ENCODE measurements at places on chromosomes 2 and 18.

- no peak for DNase-seq
- H3K4me3 ChIP-seq, result no peak overlapping the region
- H3K27me3 ChIP-seq, result peaks cover 4% of the 10 kb centered on the region
- H3K4me1 ChIP-seq, result peaks cover 1% of the 10 kb centered on the region
Observed at GRCh38 chr2:46836295-46837111, 79.1 kb downstream of the MCFD2 start.

GRCh38 chr18:35580701-35581539 lies 620 bp upstream of the GALNT1 start:
- peaks cover 8% of the 10 kb centered on the region for H3K36me3 ChIP-seq
- peak; percentile 73 for DNase-seq
- H3K27me3 ChIP-seq, result no peaks in the 10 kb centered on the region

DNA sequence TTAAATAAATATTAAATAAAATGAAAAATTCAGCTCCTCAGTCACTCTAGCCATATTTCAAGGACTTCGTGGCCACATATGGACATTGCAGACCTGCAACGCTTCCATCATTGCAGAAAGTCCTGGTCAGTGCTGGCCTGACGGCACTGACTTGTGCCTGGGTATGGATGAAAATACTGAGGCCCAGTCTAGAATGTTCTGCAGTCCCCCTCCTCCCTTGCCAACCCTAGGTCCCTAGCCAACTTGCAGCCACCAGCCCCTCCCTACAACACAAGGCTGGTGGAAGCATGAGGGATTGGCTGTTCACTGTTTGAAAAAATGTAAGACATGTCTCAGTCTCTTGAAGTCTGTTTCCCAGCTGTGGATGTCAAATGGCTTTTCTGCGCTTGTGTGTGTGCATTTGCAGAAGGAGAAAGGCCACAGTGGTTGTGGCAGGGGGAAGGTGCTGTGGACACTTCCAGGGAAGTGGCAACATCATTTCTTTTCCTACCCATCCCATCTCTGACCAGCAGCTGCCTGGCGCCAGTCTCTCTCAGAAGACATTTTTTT lies 9.9 kb downstream of the IGFBP5 start:
- H3K27me3 ChIP-seq, result peaks cover 63% of the 10 kb centered on the region
- DNase-seq, result no peak
- H3K4me1 ChIP-seq, result no peaks in the 10 kb centered on the region
- no peak overlapping the region for H3K4me3 ChIP-seq
- no peak overlapping the region for H3K27ac ChIP-seq
- H3K36me3 ChIP-seq, result no peaks in the 10 kb centered on the region

- no peak overlapping the region for H3K4me3 ChIP-seq
- H3K27me3 ChIP-seq, result no peaks in the 10 kb centered on the region
- H3K36me3 ChIP-seq, result no peaks in the 10 kb centered on the region
- DNase-seq, result no peak
- no peaks in the 10 kb centered on the region for H3K4me1 ChIP-seq
Observed at GRCh38 chr18:52815651-52816050, 475.7 kb downstream of the DCC start.

DNA sequence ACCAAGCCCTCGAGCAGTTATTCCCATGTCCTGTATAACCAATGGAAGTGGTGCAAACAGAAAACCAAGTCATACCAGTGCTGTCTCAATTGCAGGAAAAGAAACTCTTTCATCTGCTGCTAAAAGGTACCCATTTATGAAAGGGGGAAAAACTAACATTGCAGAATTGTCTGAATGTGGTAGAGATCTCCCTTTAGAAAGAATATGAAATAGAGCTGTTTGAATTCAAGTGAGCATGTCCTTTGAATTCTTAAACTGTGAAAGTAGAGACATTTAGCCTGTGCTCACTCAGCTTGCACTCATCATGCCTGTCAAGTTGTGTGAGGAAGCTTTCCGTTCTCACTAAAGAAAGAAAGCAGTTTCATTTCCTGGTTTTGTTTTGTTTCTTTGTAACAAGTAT lies 87.4 kb downstream of the EML4 start:
- peaks cover 51% of the 10 kb centered on the region for H3K36me3 ChIP-seq
- peaks cover 45% of the 10 kb centered on the region for H3K4me1 ChIP-seq

- H3K27me3 ChIP-seq, result no peaks in the 10 kb centered on the region
- peaks cover 1% of the 10 kb centered on the region for H3K4me1 ChIP-seq
- no peak overlapping the region for H3K4me3 ChIP-seq
- no peaks in the 10 kb centered on the region for H3K36me3 ChIP-seq
- no peak overlapping the region for H3K27ac ChIP-seq
Observed at GRCh38 chr2:44684559-44684958, 256.9 kb upstream of the SIX3 start.

GRCh38 chr2:22604136-22604535 lies 780.8 kb upstream of the KLHL29 start:
- H3K4me3 ChIP-seq, result no peak overlapping the region
- no peak overlapping the region for H3K27ac ChIP-seq
- no peak for DNase-seq

GRCh38 chr2:165924946-165925345 lies 28.6 kb downstream of the TTC21B start:
- peaks cover 53% of the 10 kb centered on the region for H3K36me3 ChIP-seq
- no peaks in the 10 kb centered on the region for H3K4me1 ChIP-seq
- H3K27ac ChIP-seq, result no peak overlapping the region

GRCh38 chr18:37711766-37712505 lies 146.3 kb upstream of the CELF4 start:
- DNase-seq, result no peak
- no peaks in the 10 kb centered on the region for H3K4me1 ChIP-seq
- no peaks in the 10 kb centered on the region for H3K27me3 ChIP-seq
- no peak overlapping the region for H3K27ac ChIP-seq
- no peak overlapping the region for H3K4me3 ChIP-seq

DNA sequence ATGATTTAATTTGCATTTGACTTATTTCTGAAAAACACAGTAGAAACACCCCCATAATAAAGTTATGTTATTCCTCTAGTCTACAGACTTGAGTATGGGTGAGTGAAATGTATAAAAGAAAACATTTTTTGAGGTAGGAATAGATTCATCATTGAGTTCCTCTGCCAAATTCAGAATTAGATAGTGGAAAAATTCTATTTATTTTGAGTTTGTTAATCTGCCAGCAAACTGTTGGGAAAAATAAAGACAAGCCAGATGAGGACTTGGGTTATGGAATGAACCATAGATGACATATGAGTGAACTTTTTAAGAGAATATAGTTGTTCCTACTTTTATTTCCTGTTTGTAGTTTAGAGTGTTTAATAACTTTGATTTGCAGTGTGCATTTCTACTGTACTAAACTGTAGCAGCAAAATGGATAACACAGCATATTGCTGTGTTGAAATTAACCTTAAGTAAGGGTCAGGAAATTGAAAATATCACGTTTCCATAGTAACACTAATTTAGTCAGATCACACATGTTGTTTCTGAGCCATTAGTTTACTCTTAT lies 35.6 kb upstream of the PNPT1 start:
- DNase-seq, result no peak
- no peaks in the 10 kb centered on the region for H3K36me3 ChIP-seq
- H3K4me1 ChIP-seq, result no peaks in the 10 kb centered on the region
- peaks cover 3% of the 10 kb centered on the region for H3K27me3 ChIP-seq

DNA sequence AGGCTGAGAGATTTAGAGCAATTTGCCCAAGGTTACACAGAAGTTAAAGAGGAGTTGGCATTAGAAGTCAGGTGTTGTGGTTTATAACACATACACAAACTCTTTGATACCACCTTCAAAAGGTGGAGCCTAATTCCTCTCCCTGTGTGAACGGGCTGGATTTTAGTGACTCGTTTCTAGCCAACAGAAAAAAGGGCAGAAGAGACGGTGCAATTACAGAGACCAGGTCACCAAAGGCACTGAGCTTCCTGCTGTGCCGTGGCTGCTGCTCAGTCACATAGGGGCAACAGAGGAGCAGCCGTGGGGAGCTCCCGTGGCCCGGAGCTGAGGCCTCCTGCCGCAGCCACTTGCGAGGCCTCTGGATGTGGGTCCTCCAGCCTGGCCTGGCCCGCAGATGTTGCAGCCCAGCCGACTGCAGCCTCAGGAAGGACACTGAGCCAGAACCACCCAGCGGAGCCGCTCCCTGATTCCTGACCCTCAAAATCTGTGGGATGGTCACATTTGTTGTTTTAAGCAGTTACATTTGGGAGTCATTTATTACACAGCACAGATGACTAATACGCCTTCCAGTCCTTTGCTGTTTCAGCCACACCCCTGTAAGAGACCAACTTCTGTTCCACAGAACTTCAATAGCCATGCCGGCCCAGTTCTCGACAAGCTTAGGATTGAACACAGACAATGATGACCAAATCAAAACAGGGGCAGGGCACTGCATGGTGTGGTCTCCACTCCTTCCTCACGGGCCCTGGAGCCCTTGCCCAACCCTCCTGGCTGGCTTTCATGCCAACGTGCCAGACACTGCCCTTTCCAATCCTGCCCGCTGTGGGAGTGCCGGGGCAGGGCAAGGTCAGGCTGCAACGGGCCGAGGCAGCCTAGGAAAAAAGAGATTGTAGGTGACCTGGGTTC lies 17.1 kb downstream of the EDAR start:
- no peak overlapping the region for H3K4me3 ChIP-seq
- no peak for DNase-seq
- no peaks in the 10 kb centered on the region for H3K27me3 ChIP-seq
- no peak overlapping the region for H3K27ac ChIP-seq
- no peaks in the 10 kb centered on the region for H3K36me3 ChIP-seq

- no peak overlapping the region for H3K4me3 ChIP-seq
- H3K27me3 ChIP-seq, result peaks cover 2% of the 10 kb centered on the region
- DNase-seq, result no peak
- no peaks in the 10 kb centered on the region for H3K4me1 ChIP-seq
- H3K27ac ChIP-seq, result no peak overlapping the region
Observed at GRCh38 chr2:100539221-100539620, 23.6 kb upstream of the PDCL3 start.

- H3K27ac ChIP-seq, result no peak overlapping the region
- no peak for DNase-seq
- peaks cover 64% of the 10 kb centered on the region for H3K36me3 ChIP-seq
- H3K4me1 ChIP-seq, result peaks cover 2% of the 10 kb centered on the region
- no peaks in the 10 kb centered on the region for H3K27me3 ChIP-seq
- no peak overlapping the region for H3K4me3 ChIP-seq
Observed at GRCh38 chr2:127864877-127865276, 6.9 kb upstream of the POLR2D start.

DNA sequence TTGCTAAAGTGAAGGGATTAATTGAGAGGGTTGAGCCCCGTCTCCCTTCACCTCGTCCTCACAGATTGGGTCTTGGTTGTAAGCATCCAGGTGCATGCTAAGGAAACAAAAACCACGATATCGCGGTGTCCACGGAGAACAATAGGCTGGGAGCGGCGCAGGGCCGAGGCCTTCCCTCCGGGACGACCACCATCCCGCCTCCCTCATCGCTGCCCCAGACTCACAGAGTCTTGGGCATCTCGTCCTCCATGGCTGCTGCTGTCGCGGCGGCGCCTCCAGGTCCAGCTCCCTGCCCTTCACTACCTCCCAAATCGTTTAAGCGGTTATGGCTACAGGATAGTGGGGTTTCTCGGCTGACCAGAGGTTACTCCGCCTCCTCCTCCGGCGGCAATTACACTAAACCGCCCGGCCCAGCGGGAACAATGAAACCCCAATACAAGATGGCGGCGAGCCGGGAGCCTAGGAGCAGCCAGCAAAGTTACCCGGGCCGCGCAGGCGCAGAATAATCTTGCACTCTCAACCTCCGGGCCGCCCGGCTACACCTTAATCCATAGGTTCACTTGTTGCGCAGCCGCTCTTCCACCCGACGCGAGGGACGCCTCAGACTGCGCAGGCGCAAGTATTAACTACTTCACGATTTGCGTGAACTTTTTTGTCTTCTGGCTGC lies at the start of gene TIA1:
Gene TIA1 (minus strand): TSS at position 448 of the 667 bp plus-strand sequence. CDS start 198 bp downstream, at position 250.
- H3K36me3 ChIP-seq, result peaks cover 24% of the 10 kb centered on the region
- peaks cover 44% of the 10 kb centered on the region for H3K4me1 ChIP-seq
- peak within 1 kb of the TSS; percentile 99 for H3K27ac ChIP-seq
- DNase-seq, result peak; percentile 93
